ENCODE measurements at places on chromosomes 7 and 10. TPM values are rescaled to one million over a fixed set of nuclear protein-coding genes. Genes with fewer than 3 reads are reported as not detected.

GRCh38 chr7:85023916-85024315 lies 162.9 kb downstream of the SEMA3D start:
- no peak for DNase-seq

Gene BBS9
- 8.7 TPM for total RNA-seq

- DNase-seq, result no peak
These were observed 205.3 kb downstream of the SKAP2 start for GRCh38 chr7:26659121-26659520.

GRCh38 chr10:116069856-116070255 lies 203.2 kb downstream of the GFRA1 start:
- no peak for DNase-seq

DNA sequence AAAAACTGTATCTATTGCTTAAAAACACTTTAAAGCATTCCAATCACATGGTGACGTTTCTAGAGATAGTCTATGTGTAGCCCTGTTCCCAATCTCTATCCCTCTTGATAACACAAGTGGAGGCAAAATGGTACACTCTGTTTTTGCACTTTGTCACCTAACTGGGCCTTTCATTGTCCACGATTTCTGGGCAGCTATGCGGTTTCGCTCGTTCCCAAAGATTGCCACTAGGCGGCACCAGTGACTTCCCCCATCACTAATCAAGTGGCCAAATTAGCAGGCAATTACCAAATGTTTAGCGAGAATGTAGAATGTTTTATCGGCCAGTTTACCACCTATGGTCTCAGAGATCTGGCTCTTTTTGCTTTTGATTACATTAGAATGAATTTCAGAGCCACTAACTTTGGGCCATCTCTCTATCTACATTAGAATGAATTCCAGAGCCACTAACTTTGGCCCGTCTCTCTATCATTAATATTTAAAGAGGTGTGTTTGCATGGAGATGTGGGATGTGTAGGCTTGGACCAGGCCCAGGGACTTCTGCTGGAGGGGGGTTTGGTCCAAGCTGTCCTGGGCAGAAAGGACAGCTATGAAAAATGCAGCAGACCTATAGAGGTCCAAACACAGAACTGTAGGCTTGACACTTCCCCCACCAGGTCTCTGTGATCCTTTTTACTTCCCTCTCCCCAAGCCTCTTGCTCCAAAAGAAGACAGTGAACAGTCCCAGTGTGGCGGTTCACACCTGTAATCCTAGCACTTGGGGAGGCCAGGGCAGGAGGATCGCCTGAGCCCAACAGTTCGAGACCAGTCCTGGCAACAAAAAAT lies 90.1 kb downstream of the EPC1 start:
- DNase-seq, result peak; percentile 74

Gene TRPV5
- total RNA-seq, result not detected
